ENCODE measurements at places on chromosomes 12 and 14. TPM values are rescaled to one million over a fixed set of nuclear protein-coding genes. Genes with fewer than 3 reads are reported as not detected.
A peak's percentile ranks its signal among the peaks of the same experiment; 100 is the strongest.

Gene FAM181A
- total RNA-seq: not detected

Gene CABP1
- not detected for total RNA-seq

Gene CFAP54
- 1.0 TPM for total RNA-seq

Gene SPIC
- not detected for total RNA-seq

Gene KRT75
- not detected for total RNA-seq

DNA sequence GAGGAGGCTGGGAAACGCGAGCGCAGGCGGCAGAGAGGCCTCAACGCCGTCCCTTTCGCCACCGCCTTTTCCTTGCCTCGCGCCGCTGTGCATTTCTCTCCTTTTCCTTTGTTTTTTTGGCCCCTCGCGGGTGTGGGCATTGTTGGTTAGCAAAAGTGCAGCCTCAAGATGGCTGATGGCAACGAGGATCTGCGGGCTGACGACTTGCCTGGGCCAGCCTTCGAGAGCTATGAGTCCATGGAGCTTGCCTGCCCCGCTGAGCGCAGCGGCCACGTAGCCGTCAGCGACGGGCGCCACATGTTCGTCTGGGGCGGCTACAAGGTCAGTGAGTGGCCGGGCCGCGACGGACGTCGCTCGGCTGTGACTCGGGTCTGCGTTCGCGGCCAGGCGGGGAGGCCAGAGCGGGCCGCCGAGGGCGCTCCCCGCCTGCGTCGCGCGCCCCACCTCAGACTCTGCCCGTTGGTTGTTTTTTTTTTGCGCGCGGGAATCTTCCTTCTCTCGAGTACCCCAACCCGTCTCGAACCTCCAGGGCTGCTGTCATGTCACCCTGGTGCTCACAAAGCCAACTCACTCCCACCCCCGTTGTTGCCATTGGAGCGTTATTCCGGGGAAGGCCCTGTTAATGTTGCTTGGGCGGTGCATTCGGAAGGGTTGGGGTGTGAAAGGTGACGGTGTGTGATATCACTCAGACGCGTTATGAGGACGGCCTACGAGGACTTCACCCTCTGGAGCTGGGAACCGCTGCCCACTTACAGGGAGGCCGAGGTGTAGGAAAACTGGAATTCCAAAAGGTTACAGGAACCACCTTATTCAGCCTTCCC, 558 bp downstream of the KLHDC2 start:
- peak; percentile 78 for DNase-seq

- DNase-seq: no peak
These were observed 94.6 kb downstream of the TMEM30B start for GRCh38 chr14:61186341-61187195.

- no peak for DNase-seq
These were observed 95.0 kb downstream of the C12orf75 start for GRCh38 chr12:105425254-105426174.

DNA sequence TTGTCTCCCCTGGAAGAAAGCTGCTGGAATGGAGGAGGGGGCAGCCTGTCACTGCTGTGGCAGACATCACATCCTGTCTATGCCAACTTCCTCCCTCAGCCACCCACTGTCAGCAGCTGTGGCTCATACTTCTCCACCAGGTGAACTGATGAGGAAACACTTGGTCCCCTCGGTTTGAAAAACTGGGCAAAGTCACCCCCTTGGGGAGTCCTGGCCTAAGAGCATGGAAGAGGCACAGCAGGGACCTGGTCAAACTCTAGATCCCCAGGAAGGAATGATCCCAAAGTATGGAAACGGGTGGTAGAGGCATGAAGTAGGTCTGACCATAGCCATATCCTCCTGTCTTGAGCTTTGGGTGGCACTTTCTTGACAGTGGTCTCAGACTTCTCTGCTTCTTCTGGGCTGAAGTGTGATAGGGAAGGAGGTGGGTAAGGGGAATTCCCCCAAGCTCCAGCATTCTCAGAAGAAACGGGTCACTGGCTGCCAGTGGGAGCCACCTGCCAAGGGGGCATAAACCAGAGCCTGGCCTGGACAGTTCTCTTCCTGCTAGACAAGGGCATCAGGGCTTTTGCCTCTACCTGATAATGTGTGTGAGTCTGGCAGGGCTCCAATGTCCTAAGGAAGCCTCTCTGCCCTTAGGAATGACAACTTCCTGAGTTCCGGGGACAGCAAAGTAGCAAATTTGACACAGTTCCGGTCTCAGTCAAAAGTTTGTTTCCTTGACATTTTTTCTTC, 36.0 kb downstream of the FMNL3 start:
- no peak for DNase-seq

GRCh38 chr12:102702447-102703114, 214.5 kb downstream of the PAH start:
- peak; percentile 36 for DNase-seq

DNA sequence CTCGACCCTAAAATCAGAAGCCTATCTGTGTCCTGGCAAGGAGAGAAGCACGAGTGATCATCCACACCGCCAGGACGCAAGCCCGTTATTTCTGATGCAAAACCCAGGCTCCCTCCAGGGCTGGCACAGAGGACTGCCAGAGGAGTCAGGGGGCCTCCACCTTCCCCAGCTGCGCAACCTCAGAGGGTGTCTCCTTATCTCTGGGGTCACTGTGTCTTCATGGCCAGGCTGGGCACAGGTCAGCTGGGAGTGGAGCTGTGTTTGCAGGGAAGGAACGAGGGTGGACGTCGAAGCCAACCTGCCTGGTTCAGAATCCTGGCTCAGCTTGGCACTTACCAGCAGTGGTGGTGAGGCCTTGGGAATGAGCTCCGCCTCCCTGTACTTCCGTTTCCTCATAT, 12.0 kb upstream of the SERPINA3 start:
- DNase-seq: no peak

- DNase-seq: no peak
These were observed 1662.6 kb upstream of the SEL1L start for GRCh38 chr14:83196236-83196635.

DNA sequence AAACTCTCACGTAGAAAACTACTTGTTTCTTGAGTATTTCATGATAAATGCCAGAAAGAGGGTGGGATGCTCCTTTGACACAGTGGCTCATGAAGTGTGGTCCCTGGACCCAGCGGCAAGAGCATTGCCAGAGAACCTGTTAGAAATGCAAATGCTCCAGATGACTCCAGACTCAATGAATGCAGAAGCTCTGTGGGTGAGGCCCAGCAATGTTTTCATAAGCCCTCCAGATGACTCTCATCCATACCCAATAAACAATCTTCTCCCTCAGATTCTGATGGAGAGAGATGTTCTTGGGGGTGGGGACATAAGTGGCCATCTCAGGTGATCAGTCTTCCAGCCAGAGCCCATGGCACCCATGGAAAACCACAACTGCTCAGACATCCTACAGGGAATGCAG, 88.9 kb downstream of the SMOC1 start:
- no peak for DNase-seq

- no peak for DNase-seq
These were observed 111.4 kb downstream of the CRACR2A start for GRCh38 chr12:3641428-3642018.

DNA sequence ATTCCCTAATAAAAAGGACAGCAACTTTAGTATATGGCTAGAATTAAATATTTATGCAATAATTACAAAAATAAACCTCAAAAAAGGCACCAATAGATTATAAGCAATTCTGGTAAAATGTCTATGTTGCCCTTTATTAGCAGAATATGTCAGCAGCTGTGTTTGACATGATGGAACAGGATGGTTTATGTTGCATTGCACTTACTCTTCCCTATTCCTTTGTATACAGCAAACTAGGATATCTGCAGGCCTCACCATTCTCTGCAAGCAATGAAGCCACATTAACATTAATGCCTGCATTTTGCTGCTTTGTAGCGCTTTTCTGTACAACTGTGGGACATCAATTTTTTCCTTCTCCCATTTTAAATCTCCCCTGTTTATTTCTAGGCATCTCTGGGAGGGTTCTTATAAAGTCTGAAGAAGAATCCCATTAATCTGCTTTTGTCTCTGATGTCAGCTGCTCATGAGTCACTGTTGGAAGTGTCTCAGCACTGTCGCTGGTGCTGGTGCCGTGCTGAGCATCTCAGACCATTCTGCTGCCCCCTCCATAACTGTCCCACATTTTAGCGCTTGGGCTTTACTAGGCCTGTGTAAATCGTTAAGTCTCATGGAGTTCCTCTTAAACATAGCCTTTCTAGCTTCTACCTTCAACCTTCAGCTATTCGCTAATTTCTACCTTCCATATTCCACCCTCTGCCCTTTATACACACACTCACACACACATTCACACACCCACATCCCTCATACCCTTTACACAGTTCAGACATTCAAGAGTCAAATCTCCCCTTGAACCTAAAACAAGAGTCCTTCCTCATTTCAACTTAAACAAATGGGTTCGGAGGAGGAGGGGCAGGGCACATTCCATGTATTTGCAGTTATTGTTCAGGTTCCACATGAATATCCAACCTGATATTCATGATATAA, 64.4 kb upstream of the TRHDE start:
- DNase-seq: no peak

DNA sequence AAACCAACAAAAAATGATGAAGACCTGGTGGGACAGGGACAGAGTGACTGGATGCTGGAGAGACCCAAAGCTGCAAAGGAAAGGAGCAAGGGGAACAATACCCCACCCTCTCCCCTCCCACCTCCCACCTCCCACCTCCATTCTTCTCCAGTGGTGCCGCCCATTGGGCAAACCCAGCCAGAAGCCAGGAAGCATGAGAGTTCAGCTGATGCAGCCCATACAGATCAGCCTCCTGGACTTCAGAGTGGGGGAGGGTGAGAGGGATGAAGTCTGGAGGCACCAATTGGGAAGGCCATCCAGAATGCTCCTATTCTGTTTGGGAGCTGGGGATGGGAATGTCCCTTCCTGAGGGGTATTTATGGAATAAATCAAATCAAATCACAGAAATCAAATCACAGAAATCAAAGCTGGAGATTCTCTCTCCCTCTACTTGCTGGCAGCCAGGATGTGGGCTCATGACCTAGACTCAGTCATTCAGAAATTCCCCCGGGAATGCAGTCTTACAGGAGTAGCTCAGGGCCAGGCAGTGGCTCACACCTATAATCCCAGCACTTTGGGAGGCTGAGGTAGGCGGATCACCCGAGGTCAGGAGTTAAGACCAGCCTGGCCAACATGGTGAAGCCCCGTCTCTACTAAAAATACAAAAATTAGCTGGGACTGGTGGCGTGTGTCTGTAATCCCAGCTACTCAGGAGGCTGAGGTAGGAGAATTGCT, 31.1 kb downstream of the IRF2BPL start:
- DNase-seq: no peak

DNA sequence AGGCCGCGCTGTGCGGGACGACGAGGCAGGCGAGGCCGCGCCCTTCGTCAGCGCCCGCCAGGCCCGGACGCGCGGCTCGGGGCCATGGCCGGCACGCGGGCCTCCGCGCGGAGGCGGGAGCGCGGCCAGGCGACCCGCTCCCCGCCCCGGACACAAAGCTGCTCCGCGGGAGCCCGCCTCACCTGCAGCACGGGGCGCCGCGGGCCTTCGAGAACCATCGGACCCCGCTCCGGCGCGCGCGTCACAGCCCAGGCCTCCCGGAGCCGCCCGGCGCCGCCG, 342 bp downstream of the DICER1 start:
- no peak for DNase-seq

DNA sequence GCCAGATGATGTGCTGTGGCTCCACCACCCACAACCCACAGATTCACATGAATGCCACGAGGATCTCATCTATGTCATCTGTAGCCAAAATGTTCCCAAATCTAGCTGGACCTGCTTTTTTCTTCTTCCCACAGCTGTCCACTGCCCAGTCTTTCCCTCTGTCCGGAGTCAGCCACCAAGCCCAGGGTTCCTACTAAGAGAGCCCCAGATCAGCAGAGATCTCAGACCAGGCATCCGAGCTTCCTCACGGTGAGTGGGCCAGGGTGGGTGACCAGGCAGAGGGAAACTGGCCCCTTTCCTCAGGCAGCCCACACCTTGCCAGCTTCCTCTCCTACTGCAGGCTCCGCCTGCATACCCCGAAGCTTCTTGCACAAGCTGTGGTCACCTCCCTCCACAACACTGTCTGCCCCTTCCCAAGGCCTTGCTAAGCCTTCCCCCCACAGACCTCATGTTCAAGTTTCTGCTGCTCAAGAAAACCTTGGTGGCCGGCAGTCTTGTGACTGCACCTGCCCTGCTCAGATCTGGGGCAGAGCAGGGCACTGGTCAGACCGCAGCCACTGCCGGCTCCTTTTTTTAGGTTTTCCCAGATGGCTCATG, 81.4 kb downstream of the ACTN1 start:
- no peak for DNase-seq

DNA sequence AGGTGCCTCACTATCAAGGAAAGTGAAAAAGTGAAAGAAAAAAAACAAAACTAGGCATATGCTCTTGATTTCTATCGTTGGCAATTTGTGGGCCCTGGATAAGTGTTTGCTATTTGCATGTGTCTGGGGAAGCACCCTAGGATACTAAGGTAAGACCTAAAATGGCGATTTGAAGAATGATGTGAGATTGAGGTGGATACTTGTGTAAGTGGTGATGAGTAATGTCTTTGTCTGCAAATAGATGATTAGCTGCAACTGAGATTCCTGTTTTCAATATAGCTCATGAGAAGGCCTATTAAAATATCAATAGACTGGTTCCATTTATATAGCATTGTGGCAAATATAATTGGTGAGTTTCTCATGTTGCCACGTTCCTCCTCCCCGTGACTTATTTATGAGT, 261.7 kb downstream of the NEDD1 start:
- DNase-seq: no peak

GRCh38 chr12:79371226-79371625, 319.5 kb downstream of the PAWR start:
- DNase-seq: no peak

DNA sequence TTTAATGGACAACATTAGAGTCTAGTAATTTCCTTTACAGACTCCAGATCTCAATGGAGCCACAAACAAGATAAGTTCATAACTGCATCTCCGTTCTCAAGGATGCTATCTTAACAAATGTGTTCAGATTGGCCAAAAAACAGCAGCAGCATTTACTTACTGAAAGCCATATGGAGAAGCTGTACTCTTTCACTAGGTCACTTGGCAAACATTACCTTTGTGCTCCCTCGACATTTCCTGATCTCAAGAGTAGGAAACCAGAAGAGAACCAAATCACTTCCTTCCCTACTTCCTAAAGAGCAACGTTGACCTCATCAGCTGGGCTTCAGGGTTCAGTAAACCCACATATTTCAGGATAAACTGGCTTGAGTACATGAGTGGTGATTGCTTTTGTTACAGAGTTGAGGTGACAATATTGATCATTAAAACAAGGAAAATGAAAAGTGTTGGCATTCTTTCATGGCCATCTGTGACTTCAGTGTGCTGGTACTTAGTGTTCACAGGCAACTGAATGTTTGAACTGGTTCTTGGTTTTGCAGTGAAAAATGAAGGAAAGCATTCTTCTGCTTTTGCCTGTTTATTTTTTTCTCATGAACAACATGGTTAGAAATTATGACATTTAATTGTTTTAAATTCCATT, 449.6 kb downstream of the TMEM117 start:
- DNase-seq: no peak

Measured in Caki2 (cell line).